ENCODE measurements at places on chromosomes 4 and X.

DNA sequence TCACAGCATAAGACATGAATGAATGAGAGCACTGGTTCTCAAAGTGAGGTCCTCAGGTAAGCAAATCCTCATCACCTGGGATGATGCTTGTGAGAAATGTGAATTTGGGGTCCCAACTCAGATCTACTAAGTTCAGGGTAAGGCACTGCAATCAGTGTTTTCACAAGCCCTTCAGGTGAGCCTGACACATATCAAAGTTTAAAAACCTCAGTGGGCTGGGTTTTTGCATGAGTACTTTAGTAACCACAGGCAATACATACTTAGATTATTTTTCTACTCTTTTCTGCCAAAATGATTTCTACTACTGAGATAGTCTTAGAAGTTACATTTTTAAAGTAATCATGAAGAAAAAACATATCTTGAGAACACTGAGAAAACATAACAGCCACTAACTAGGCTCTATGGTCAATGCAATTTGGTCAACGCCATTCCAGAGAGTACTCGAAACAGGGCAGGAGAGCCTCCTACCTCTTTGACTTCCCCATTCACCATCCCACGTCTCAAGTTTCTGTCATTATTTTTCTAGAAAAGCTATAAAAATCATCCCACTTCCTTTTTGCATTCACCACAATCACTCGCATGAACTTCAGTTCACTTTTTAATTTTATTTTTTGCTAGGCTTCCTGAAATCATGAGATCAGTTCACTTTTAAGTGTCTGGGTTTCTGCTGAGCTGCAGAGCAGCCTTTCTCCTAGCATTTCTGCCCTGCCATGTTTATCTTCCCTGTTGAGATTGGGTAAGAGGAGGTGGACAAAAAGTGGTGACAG, 73.8 kb downstream of the MFAP3L start:
- no peak for DNase-seq

DNA sequence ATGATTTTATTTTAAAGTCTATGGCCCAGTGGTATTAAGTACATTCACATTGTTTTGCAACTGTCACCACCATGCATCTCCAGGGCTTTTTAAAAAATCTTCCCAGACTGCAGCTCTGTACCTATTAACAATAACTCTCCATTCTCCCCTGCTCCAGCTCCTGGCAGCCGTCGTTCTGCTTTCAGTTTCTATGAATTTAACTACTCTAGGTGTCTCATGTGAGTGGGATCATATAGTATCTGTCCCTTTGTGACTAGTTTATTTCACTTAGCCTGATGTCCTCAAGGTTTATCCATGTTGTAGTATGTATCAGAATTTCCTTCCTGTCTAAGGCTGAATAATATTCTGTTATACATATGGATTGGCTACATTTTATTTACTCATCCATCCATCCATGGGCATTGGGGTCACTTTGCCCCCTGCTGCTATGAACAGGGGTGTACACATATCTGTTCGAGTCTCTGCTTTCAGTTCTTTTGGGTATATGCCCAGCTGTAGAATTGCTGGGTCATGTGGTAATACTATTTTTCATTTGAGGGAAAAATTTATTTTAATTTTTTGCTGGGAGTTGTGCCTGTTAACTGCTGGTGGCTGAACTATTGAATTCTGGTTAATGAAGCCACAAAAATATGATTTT, 131.3 kb downstream of the ARHGAP10 start:
- no peak for DNase-seq

DNA sequence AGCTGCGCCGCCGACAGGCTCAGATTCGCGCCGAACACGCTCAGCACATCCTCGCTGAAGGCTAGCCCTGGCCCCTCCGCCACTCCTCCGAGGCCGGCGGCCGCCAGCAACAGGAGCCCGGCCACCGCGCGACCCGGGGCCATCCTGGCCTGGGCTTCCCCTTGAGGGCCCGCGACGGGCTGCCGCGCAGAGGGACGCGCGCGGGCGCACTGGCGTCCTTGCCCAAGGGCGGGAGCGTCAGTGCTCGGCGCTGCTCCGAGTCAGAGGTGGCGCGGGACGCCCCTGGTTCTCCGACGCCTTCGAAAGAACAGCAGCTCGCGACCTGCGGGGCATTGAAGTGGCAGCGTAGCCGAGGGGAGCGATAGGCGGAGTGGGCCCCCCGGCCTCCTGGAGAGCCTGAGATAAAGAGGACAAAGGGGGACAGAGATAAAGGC, 745 bp downstream of the SLC39A8 start:
- DNase-seq = peak; percentile 77

- DNase-seq = no peak
These were observed 59.2 kb downstream of the MAP7D2 start for GRCh38 chrX:20057479-20057878.

DNA sequence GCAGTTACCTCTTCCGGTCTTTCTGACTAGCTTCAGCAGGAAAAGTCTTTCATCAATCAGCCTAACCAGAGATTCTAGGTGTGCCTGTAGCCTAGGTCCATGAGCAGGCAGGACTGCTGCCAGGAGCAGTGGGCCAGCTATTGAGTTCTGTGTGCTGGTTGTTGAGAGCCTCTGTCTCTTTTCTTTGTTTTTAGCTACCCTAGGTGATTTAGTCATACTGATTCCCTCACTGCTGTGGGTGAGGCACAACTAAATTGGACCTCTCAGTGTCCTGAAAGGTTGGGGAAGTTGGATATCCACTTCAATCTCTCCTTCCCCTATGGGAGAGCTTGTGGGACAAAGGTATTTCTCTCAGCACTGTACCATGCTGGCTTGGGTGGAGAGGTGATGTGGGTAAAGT, 354.9 kb downstream of the GPAT3 start:
- DNase-seq = no peak

DNA sequence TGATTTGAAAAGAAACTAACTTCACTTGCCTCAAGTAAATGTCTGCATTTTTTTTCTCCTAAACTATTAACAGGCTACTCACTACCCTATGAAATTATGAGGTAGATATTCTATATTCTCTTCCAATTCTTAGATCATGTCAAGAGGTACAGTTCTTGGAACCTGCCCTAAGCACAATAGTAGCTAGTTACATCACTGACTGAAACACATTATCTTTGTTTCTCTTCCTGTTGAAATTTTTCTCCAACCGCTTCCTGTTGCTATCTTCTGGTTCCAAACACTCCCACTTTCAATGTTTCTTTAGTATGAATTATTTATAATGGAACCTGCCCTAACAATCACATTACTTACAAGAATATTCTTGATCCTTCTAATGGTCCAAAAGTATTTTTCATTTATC, 5.0 kb upstream of the BANK1 start:
- no peak for DNase-seq

- peak; percentile 18 for DNase-seq
These were observed 663 bp downstream of the CXorf38 start for GRCh38 chrX:40646489-40647306.

Measured in nephron progenitor cell (in vitro differentiated cells).